NCI-H524 (cell line): ENCODE measurements at places on chromosomes 5 and 9.
A peak's percentile ranks its signal among the peaks of the same experiment; 100 is the strongest.

- no peak for DNase-seq
Observed at GRCh38 chr5:473551-474192, 30.7 kb downstream of the EXOC3 start.

DNA sequence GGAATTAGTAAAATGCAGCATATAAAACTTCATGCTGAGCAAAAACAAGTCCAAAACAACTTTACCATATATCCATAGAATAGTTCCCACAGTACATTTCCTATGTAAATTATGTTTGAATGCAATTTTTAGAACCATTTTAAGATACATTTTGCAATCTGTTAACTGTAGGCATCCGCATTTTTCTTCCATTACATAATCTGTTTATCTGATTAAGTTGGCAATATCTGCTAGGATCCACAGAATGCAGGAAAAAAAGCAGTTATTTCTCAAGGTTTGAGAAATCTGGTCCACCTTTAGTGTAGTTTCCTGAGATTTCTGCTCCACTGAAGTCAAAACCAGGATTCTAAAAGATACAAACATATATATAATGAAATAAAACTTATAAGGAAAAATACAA is 6.2 kb downstream of the NUDCD2 start:
- DNase-seq: no peak

DNA sequence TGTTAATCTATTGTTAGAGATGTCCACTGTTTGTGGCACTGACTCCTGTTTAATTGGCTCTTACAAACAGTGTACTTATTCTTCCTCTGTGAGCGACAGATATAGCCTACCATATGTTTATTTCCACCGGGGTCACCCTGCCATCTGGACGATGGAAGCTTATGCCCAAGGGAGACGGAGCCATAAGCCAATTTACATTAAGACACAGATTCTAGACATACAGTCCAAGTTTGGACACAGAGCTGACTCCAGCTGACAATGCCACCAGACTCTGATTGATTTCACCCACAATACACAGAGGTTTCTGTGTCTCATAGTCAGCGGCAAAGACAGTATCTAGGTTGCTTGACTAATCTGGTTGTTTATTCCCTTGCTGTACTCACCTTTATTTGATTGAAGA is 198.9 kb downstream of the ENC1 start:
- DNase-seq: peak; percentile 95

GRCh38 chr9:37324691-37325490 is 97.6 kb upstream of the GRHPR start:
- peak; percentile 65 for DNase-seq

DNA sequence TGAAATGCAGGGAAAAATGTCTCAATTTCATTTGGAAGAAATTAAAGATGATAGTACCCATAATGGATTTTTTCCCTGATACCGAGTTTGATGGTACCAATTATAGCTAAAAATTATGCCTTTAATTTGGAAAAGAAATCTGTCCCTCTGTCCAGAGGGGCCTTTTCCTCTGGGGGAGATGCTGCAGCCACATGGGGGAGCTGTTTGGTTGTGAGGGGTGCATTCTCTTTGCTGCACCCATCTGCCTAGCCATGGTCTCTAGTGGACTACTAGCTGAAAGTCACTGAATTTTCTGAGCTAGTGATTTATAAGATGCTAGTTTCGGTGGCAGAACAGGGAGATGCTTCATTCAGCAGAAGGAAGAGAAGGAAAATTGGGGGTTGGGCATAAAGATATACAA is 9.6 kb downstream of the SEC61B start:
- DNase-seq: peak; percentile 51
